ENCODE measurements at places on chromosomes 11 and 22.
A peak's percentile ranks its signal among the peaks of the same experiment; 100 is the strongest.

DNA sequence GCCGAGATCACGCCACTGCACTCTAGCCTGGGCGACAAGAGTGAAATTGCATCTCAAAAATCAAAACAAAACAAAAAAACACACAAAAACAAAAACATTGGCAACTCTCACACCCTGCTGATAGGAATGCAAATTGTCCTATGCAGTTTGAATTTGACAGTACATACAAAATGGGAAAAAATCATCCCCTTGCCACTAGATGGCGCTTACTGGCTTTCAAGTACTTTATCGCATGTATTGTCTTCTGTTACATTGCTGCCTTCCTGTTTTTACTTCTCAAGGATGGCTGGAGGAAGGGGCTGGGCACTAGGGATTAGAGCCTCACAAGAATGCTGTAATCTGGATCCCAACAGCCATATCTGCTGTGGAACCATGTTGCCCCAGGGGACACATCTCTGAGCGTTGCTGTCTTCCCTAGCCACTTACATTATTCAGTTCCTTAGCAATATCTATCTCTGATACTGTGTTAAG lies 59.4 kb upstream of the A4GALT start:
- peak; percentile 94 for DNase-seq
- H3K27ac ChIP-seq, result no peak overlapping the region
- no peak overlapping the region for H3K4me3 ChIP-seq
- no peaks in the 10 kb centered on the region for H3K36me3 ChIP-seq
- no peaks in the 10 kb centered on the region for H3K27me3 ChIP-seq

- no peaks in the 10 kb centered on the region for H3K4me1 ChIP-seq
- DNase-seq, result no peak
- no peak overlapping the region for H3K4me3 ChIP-seq
- H3K27ac ChIP-seq, result no peak overlapping the region
- H3K27me3 ChIP-seq, result no peaks in the 10 kb centered on the region
Measured at GRCh38 chr11:84300092-84300491, 1013.9 kb upstream of the CCDC90B start.

DNA sequence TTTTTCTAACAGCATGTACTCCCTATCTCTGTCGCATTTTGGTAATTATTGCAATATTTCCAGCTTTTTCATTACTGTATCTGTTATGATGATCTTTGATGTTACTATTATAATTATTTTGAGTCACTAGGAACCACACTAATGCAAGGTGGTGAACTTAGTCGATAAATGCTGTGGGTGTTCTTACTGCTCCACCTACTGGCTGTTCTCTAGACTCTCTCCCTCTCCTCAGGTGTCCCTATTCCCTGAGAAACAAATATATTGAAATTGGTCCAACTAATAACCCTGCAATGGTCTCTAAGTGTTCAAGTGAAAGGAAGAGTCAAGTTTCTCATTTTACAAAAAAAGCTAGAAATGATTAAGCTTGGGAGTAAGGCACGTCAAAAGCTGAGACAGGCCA lies 10.5 kb downstream of the ARL14EP start:
- H3K27ac ChIP-seq, result no peak overlapping the region
- H3K4me1 ChIP-seq, result peaks cover 13% of the 10 kb centered on the region
- H3K27me3 ChIP-seq, result no peaks in the 10 kb centered on the region
- H3K36me3 ChIP-seq, result peaks cover 44% of the 10 kb centered on the region
- no peak overlapping the region for H3K4me3 ChIP-seq

GRCh38 chr22:35961480-35962295 lies 66.9 kb downstream of the RBFOX2 start:
- peaks cover 24% of the 10 kb centered on the region for H3K4me1 ChIP-seq
- H3K4me3 ChIP-seq, result no peak overlapping the region
- peak overlapping the region; percentile 19 for H3K27ac ChIP-seq
- no peaks in the 10 kb centered on the region for H3K36me3 ChIP-seq
- peak; percentile 81 for DNase-seq
- no peaks in the 10 kb centered on the region for H3K27me3 ChIP-seq

GRCh38 chr11:17353821-17354600 lies 2.4 kb downstream of the NCR3LG1 start:
- H3K27ac ChIP-seq, result peak overlapping the region; percentile 72
- peak overlapping the region; percentile 78 for H3K4me3 ChIP-seq
- no peak for DNase-seq
- no peaks in the 10 kb centered on the region for H3K27me3 ChIP-seq
- H3K36me3 ChIP-seq, result no peaks in the 10 kb centered on the region

GRCh38 chr11:105734426-105734825 lies 124.6 kb downstream of the GRIA4 start:
- H3K4me3 ChIP-seq, result no peak overlapping the region
- H3K27me3 ChIP-seq, result no peaks in the 10 kb centered on the region
- no peaks in the 10 kb centered on the region for H3K36me3 ChIP-seq
- H3K4me1 ChIP-seq, result no peaks in the 10 kb centered on the region

DNA sequence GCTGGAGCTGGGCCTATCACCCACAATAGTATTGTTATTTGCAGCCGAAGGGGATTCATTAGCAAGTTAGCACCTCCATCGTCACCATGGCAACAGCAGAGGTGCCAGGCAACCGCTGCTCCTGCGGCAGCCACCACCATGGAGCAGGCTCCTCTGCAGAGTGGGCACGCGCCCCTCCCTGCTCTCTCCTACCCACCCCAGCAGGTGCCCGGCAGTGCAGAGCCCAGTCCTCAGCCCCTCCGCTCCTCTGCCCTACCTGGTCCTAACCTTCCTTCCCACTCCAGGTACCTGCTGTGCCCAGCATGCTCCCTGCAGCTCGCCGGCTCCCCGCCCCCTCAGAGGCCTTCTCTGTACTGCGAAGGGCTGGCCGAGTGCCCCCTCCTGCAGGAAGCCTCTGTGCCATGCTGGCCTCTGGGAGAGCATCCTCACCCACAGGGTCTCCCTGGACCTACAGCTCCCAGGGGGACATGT lies 3.6 kb downstream of the DUSP8 start:
- DNase-seq, result peak; percentile 67
- no peaks in the 10 kb centered on the region for H3K4me1 ChIP-seq
- H3K27ac ChIP-seq, result no peak overlapping the region
- no peak overlapping the region for H3K4me3 ChIP-seq
- peaks cover 12% of the 10 kb centered on the region for H3K27me3 ChIP-seq

- peak; percentile 58 for DNase-seq
- H3K27ac ChIP-seq, result no peak overlapping the region
- peaks cover 15% of the 10 kb centered on the region for H3K36me3 ChIP-seq
- H3K27me3 ChIP-seq, result no peaks in the 10 kb centered on the region
- no peak overlapping the region for H3K4me3 ChIP-seq
Measured at GRCh38 chr11:457111-457760, 7.2 kb downstream of the PTDSS2 start.

DNA sequence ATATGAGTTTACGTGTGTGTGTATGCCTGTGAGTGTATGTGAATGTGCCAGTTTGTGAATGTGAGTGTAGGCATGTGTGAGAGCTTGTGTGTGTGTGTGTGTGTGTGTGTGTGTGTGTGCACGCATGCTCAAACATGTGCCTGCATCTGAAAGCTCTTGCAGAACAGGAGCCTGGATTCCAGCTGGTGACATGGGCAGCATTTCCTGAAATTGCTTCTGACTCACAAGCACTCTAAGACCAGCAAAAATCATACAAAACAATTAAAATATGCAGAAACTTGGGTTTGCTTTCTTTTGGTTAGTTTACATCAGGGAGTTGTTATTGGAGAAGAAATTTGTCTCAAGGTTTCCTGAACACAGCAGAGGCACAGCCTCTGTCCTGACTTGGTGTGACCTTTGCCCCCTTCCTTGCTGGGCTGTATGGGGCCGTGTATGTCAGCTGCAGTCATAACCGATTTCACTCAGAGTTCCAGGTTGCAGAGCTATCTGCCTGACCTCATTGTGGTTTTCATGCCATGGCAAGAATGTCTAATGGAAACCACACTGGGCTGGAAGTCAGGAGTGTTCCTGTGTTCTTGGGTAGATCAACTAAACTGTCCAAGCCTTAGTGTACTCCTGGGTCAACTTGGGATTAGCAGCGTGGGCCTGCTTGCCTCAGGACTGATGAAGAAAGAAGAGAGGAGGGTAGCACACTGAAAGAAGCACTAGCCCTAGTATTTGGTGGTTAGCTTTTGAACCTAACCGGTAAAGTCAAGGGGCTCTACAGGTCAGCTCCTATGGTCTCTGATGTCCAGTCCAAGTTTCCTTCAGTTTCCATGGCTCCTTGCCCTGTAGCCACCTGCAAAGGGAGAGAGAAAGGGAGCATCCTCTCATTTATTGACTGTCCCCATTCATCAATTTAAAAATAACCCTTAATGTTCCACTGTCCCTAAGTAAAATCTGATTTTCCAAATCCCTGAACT lies 143.7 kb downstream of the SNX19 start:
- H3K4me1 ChIP-seq, result peaks cover 43% of the 10 kb centered on the region
- peak overlapping the region; percentile 67 for H3K27ac ChIP-seq
- H3K4me3 ChIP-seq, result no peak overlapping the region
- H3K36me3 ChIP-seq, result no peaks in the 10 kb centered on the region
- DNase-seq, result peak; percentile 72

Measured in osteoblast (primary cell).